ENCODE measurements at places on chromosomes 4 and X.
A peak's percentile ranks its signal among the peaks of the same experiment; 100 is the strongest.

- no peak overlapping the region for H3K4me3 ChIP-seq
- H3K4me1 ChIP-seq: no peaks in the 10 kb centered on the region
- no peak for DNase-seq
- peak overlapping the region; percentile 57 for H3K27ac ChIP-seq
- no peaks in the 10 kb centered on the region for H3K36me3 ChIP-seq
These were observed 6.0 kb upstream of the WDR13 start for GRCh38 chrX:48591255-48591791.

DNA sequence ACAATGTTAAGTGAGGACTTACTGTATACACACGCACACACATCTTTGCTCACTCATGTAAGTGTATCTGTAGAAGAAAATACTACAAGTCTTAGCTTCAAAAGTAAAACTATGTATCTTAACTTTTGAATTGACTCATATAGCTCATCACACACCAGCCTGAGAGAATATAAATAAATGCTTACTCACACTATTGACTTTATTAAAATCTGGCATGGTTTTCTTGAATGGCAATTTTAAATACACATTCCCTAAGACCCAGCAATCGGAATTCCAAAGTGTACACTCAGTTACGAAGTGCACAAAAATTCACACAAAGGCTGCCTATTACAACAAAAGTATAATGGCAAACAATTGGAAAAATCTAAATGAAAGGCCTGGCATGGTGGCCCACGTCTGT lies 2.0 kb downstream of the ERCC6L start:
- no peaks in the 10 kb centered on the region for H3K4me1 ChIP-seq
- no peaks in the 10 kb centered on the region for H3K36me3 ChIP-seq
- H3K4me3 ChIP-seq: no peak overlapping the region
- H3K27me3 ChIP-seq: no peaks in the 10 kb centered on the region

DNA sequence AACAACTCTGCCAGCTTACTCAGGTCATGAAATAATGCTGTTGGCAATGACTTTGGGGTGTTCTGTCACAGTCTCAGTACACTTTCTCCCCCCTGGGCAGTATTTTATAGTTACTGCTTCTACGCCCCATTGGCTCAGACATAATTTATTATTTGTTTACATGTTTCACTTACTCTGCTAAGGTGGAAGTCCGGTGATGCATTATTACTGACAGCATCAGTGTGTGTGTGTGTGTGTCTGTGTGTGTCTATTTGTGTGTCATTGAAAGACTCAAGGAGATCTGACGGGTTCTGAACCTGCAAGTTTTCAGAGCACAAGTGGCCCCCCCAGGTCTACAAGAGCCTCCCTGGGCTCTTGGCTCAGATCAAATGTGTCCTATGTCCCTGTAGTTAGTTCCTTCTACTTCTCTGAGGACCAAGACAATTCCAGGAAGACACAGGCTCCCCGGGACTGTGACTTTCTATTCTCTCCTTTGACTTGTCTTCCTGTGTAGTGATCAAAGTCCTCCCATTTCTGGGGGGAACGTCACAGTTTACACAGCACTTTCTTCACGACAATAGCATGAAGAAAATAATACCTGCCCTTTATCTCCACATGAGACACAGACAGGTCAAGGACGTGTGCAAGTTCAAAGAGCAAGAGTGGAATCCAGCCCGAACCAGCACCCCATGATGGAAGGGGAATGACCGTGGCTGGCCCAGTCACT lies 283.7 kb upstream of the GATB start:
- H3K4me1 ChIP-seq: peaks cover 11% of the 10 kb centered on the region
- no peak overlapping the region for H3K4me3 ChIP-seq
- H3K27me3 ChIP-seq: no peaks in the 10 kb centered on the region
- no peak for DNase-seq
- no peak overlapping the region for H3K27ac ChIP-seq

DNA sequence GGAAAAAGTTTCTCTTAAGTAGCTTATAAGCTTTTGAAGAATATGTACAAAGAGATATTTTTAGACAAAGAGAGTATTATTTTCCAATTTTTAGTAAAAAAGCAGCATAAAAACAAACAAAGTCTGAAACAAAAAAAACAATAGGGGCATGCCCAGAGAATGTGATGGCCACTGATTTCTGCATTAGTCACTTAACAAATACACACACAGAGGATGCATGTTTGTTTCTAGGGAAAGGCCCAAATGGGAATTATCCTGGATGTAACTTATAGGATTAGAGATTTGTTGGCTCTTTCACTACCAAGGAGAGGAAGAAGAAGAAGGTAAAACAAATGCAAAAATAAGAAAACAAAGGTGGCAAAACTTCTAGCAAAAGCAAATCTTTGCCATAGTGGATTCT lies 95.9 kb upstream of the SCOC start:
- no peaks in the 10 kb centered on the region for H3K36me3 ChIP-seq
- DNase-seq: no peak
- no peaks in the 10 kb centered on the region for H3K4me1 ChIP-seq
- H3K27me3 ChIP-seq: no peaks in the 10 kb centered on the region
- no peak overlapping the region for H3K4me3 ChIP-seq
- H3K27ac ChIP-seq: no peak overlapping the region

- H3K4me3 ChIP-seq: no peak overlapping the region
- H3K27ac ChIP-seq: no peak overlapping the region
- H3K27me3 ChIP-seq: no peaks in the 10 kb centered on the region
- DNase-seq: no peak
These were observed 28.4 kb upstream of the WDR1 start for GRCh38 chr4:10144966-10145365.

GRCh38 chr4:145099653-145100052 lies 1.5 kb downstream of the ABCE1 start:
- no peak overlapping the region for H3K27ac ChIP-seq
- H3K4me1 ChIP-seq: peaks cover 24% of the 10 kb centered on the region
- no peak overlapping the region for H3K4me3 ChIP-seq
- DNase-seq: no peak
- no peaks in the 10 kb centered on the region for H3K27me3 ChIP-seq
- peaks cover 3% of the 10 kb centered on the region for H3K36me3 ChIP-seq

DNA sequence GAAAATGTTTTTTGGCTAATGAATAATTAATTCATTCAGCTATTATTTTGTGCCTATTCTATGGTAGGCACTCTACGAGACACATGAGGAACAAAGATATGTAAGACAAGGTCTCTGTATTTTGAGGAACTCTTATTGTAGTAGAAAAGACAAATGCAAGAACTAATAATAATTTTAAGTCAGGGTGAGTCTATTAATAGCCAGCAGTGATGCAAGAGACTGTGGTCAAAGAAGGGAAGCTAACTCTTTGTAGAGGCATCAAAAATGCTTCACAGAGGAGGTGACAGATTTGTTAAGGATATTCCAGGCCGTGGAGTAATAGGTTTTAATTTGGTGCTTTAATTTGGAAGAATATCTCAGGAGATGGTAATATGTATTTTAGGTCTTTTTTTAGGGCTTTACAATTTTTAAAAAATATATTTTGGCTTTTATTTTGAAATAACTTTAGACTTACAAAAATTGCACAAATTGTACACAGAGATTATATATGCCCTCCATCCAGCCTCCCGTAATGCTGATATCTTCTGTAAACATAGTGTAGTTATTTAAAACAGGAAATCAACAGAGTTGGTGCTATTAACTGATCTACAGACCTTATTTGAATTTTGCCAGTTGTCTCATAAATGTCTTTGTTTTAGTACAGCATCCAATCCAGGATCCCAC lies 48.1 kb downstream of the DCLK2 start:
- H3K36me3 ChIP-seq: no peaks in the 10 kb centered on the region
- no peaks in the 10 kb centered on the region for H3K27me3 ChIP-seq
- H3K4me1 ChIP-seq: no peaks in the 10 kb centered on the region
- no peak overlapping the region for H3K27ac ChIP-seq

GRCh38 chr4:99649778-99650177 lies 7.8 kb downstream of the C4orf54 start:
- H3K4me1 ChIP-seq: no peaks in the 10 kb centered on the region
- no peaks in the 10 kb centered on the region for H3K27me3 ChIP-seq
- H3K27ac ChIP-seq: no peak overlapping the region
- H3K36me3 ChIP-seq: no peaks in the 10 kb centered on the region
- H3K4me3 ChIP-seq: no peak overlapping the region
- no peak for DNase-seq
